A673 (cell line): ENCODE measurements at places on chromosomes 2 and 18. TPM values are rescaled to one million over a fixed set of nuclear protein-coding genes. Genes with fewer than 3 reads are reported as not detected.

DNA sequence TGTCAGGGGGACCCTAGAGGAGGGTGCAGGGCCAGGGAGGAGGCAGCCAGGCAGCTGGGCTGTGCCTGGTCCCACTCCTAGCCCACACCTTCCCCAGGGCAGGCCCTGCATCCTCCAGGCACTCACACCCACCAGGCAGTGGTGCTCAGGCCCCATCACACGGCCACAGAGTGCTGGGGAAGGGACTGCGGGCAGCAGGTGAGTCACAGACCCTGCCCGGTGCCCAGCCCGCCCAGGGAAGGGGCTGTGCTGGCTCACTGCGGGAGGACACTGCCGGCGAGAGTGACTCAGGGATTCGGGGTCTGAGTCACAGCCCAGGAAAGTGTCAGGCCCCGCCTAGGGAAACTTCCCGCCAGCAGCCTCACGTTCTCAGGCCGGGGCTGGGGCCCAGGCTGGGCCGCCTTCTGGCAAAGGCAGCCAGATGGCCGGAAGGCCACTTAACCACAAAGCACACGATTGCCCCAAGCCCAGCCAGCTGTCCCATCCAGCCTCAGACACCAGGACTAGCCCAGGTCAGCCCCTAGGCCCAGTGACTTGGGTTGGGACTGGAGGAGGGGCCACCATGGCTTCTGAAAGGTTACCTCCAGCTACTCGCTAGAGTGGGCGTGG lies 42.2 kb downstream of the BIN1 start:
- peak overlapping the region; percentile 63 for H3K27ac ChIP-seq
- peak; percentile 78 for DNase-seq
- no peaks in the 10 kb centered on the region for H3K36me3 ChIP-seq
- H3K4me3 ChIP-seq: no peak overlapping the region
- H3K27me3 ChIP-seq: no peaks in the 10 kb centered on the region
- peaks cover 11% of the 10 kb centered on the region for H3K4me1 ChIP-seq

DNA sequence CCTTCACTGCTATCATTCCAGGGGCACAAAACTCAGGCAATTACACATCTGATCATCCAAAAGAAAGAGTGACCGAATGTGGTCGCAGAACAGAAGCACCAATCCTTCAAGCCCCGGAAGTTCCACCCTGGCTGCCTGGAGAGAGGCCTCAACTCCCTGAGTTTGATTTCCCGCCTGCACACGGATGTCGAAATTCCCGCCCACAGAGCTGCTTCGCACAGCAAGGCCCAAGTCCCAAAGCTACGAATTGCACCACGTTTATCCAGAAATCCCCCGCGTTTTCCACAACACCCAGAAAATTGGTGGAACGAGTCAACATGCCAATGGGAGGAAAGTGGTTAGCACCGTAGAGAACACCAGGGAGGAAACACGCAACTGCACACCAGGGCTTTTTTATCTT lies 445.4 kb downstream of the EIPR1 start:
- no peaks in the 10 kb centered on the region for H3K4me1 ChIP-seq
- no peak for DNase-seq
- H3K4me3 ChIP-seq: no peak overlapping the region
- no peak overlapping the region for H3K27ac ChIP-seq

DNA sequence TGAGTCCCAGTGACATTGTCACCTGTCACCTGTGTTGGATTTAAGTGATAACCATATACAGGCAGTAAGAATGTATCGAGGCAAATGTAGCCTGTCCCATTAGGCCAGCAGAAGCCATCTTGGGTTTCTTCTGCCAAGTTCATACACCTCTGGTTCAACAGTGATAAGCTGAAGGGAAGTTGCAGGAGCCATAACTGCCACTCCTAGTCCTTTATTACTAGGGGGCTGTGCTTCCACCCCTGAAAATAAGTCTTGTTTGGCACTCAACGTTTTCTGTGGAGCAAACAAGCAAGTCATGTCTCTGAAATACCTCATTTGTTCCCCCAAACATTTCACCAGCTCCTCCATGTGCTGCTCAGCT lies 58.1 kb upstream of the ALPP start:
- H3K4me3 ChIP-seq: no peak overlapping the region
- no peaks in the 10 kb centered on the region for H3K27me3 ChIP-seq
- no peak for DNase-seq
- H3K36me3 ChIP-seq: no peaks in the 10 kb centered on the region
- peaks cover 9% of the 10 kb centered on the region for H3K4me1 ChIP-seq
- H3K27ac ChIP-seq: no peak overlapping the region

DNA sequence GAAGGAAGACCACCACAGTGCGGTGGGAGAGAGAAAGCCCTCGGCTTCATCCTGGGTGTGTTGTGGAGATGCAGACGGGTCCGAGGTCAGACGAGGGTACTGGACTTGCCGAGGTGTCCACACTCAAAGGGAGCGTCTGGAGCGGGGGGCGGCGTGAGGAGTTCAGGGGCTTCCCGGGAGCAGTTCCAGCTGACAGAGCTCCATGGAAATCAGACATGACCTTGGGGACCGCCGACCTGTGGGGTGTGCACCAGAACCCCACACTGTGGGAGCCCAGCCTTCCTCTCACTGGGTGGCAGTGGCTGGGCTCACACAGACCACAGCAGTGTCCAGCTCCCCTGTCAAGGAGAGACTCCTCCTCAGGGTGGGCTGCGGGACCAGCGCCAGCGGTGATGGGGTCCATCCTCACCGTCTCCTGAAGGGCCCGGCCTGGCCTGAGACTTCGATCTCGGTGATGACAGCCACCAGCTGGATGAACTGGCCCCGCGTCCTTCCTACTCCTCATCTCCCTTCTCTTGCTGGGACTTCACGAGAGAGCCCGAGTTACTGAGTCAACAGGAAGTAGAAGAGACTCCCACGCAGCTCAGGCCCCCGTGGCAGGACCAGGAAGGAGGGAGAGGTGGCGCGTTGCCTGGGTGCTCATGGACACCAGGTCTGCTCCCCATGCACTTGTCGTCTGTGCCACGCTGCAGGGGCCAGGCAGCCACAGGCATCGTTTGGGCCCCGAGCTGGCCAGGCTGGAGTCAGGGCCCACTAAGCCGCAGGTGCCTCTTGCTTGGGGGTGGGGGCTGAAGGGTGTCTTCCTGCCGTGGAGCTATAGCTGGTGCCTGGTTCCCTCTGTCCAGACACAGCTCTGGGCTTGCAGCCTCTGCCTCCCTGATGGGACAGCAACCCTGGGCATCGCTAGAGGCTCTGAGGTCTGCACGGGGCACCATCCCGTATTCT lies 101.9 kb upstream of the CTDP1 start:
- no peak overlapping the region for H3K27ac ChIP-seq
- no peak overlapping the region for H3K4me3 ChIP-seq
- no peaks in the 10 kb centered on the region for H3K4me1 ChIP-seq
- H3K27me3 ChIP-seq: no peaks in the 10 kb centered on the region

DNA sequence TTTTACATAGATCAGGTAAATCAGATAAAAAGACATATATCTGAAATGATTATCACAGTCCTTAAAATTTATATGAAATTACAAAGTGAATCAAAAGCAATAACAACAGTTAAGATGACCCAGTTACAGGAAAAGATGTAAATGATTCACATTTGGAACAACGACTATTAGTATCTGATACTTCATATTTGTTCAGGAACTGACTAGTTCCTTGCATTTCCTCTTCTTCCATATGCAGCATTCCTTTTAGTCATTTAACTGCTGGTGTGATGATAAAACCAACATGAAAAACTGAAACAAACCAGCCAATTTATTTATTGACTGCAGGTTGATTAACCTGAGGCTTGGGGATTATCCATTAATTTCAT lies 75.2 kb downstream of the RBMS1 start:
- DNase-seq: no peak
- no peak overlapping the region for H3K4me3 ChIP-seq
- H3K4me1 ChIP-seq: peaks cover 40% of the 10 kb centered on the region

FOXD4L1 gene
- total RNA-seq: not detected in 2 replicates

CD8A gene
- not detected in 2 replicates for total RNA-seq

NCKAP5 gene
- 26.6 and 33.1 TPM in 2 replicates for total RNA-seq

GRCh38 chr2:215773728-215774127 lies 239.6 kb downstream of the MREG start:
- H3K27me3 ChIP-seq: no peaks in the 10 kb centered on the region
- H3K27ac ChIP-seq: peak overlapping the region; percentile 98
- H3K4me3 ChIP-seq: no peak overlapping the region
- no peaks in the 10 kb centered on the region for H3K36me3 ChIP-seq
- peaks cover 58% of the 10 kb centered on the region for H3K4me1 ChIP-seq

DNA sequence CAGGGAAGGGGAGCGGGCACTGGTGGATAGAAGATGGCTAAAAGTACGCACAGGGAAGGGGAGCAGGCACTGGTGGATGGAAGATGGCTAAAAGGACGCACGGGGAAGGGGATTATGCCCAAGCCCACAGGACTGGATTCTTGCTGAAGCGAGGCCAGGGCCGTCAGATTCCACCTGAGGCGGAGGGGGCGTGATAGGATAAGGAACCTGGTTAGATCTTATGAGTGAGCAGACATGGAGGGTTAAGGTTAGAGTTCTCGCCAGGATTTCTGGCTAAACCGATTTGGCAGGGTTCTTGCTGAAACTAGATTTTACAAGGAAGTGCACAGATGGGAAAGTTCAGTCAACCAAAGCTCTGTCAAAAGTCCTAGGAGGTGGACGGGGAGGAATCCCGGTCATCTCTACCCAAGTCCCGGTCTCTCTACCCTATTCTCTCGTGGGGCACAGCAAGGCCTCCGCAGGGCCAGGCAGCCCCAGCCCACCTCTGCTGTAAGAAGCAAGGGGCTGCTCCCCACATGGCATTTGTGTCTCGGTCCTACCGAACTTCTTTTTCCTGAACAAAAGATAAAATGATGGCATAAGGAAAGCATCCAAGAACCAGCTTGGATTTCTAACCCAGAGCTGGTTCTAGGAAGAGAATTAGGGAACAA lies 140.8 kb downstream of the PTGR3 start:
- H3K4me3 ChIP-seq: no peak overlapping the region
- no peaks in the 10 kb centered on the region for H3K36me3 ChIP-seq
- no peak for DNase-seq

DNA sequence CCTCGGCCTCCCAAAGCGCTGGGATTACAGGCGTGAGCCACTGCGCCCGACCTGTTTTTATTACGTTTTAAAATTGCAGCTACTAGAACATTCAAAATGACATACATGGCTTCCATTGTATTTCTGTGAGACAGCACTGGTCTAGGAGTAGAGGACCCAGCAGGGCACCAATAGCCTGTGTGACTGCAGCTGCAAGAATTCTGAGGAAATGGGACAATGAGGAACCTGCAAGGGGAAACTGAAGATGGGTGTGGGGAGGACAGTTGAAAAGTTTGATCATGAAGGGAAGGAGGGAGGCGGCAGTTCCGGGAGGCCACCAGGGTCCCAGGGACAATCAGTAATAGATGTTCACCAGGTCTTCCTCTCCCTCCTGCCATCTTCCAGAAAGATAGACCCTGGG lies 13.9 kb upstream of the DNPEP start:
- no peaks in the 10 kb centered on the region for H3K27me3 ChIP-seq
- no peak for DNase-seq
- peaks cover 6% of the 10 kb centered on the region for H3K4me1 ChIP-seq

DNA sequence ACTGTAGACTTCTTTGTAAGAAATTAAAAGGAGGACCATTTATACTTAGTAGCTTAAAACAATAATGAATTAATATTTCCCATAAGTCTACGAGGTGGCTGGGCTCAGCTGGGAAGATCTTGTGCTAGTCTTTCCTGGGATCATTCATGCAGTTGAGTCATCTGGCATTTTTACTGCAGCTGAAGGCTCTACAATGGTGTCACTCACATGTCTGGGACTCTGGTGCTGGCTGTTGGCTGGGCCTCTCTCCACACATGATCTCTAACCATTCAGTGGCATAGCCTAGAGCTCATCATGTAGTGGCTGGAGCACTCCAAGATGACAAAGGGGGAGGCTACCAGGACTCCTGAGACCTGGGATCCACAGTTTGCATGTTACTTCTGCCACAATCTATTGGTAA lies 35.5 kb downstream of the CLASP1 start:
- no peak overlapping the region for H3K4me3 ChIP-seq
- no peak for DNase-seq
- H3K27me3 ChIP-seq: no peaks in the 10 kb centered on the region
- no peak overlapping the region for H3K27ac ChIP-seq
- H3K36me3 ChIP-seq: no peaks in the 10 kb centered on the region
- H3K4me1 ChIP-seq: peaks cover 11% of the 10 kb centered on the region

DNA sequence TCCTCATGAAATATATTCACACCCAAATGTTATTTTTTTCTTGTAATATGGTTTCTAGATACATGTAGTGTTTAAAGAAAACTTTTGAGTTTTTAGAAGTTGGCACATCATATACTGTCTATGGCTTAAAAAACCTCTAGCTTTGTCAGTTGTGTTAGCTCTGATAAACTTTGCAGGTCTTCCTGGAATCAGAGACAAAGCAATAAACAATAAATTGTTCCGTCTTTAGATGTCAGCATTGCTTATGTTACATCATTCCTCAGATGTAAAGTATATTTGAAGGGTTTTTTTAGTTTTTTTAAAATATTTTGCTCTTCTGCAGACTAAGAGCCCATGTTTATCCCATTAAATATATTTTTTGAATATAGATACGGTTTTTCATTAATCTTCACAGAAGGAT lies 145.1 kb downstream of the GPD2 start:
- H3K27me3 ChIP-seq: no peaks in the 10 kb centered on the region
- no peaks in the 10 kb centered on the region for H3K36me3 ChIP-seq
- H3K4me3 ChIP-seq: no peak overlapping the region
- no peak overlapping the region for H3K27ac ChIP-seq
- DNase-seq: no peak

- H3K27me3 ChIP-seq: no peaks in the 10 kb centered on the region
- no peak for DNase-seq
- H3K4me1 ChIP-seq: no peaks in the 10 kb centered on the region
- no peak overlapping the region for H3K4me3 ChIP-seq
- no peak overlapping the region for H3K27ac ChIP-seq
- H3K36me3 ChIP-seq: no peaks in the 10 kb centered on the region
Measured at GRCh38 chr2:225510796-225511195, 111.3 kb downstream of the NYAP2 start.

- no peak for DNase-seq
- H3K27ac ChIP-seq: no peak overlapping the region
- H3K36me3 ChIP-seq: peaks cover 4% of the 10 kb centered on the region
- no peaks in the 10 kb centered on the region for H3K4me1 ChIP-seq
- H3K4me3 ChIP-seq: no peak overlapping the region
- H3K27me3 ChIP-seq: no peaks in the 10 kb centered on the region
Measured at GRCh38 chr2:120990451-120990871, 254.8 kb downstream of the GLI2 start.

- no peak for DNase-seq
- no peak overlapping the region for H3K4me3 ChIP-seq
- H3K27me3 ChIP-seq: no peaks in the 10 kb centered on the region
- H3K27ac ChIP-seq: no peak overlapping the region
- no peaks in the 10 kb centered on the region for H3K36me3 ChIP-seq
- peaks cover 4% of the 10 kb centered on the region for H3K4me1 ChIP-seq
Measured at GRCh38 chr2:219174146-219174545, 2.6 kb downstream of the CNPPD1 start.

- no peaks in the 10 kb centered on the region for H3K27me3 ChIP-seq
- peaks cover 20% of the 10 kb centered on the region for H3K4me1 ChIP-seq
- DNase-seq: no peak
- peaks cover 26% of the 10 kb centered on the region for H3K36me3 ChIP-seq
Measured at GRCh38 chr2:26897807-26898479, 50.0 kb downstream of the DPYSL5 start.

- DNase-seq: no peak
- no peaks in the 10 kb centered on the region for H3K4me1 ChIP-seq
- no peak overlapping the region for H3K4me3 ChIP-seq
- no peaks in the 10 kb centered on the region for H3K36me3 ChIP-seq
- H3K27me3 ChIP-seq: no peaks in the 10 kb centered on the region
- no peak overlapping the region for H3K27ac ChIP-seq
Measured at GRCh38 chr2:163505281-163505680, 230.5 kb downstream of the FIGN start.

GRCh38 chr2:44944102-44944951 lies 2.8 kb downstream of the SIX3 start:
- no peak overlapping the region for H3K27ac ChIP-seq
- H3K4me3 ChIP-seq: no peak overlapping the region
- H3K27me3 ChIP-seq: peaks cover 18% of the 10 kb centered on the region
- no peak for DNase-seq
- peaks cover 5% of the 10 kb centered on the region for H3K4me1 ChIP-seq
